ENCODE measurements at places on chromosomes 6 and 20.

DNA sequence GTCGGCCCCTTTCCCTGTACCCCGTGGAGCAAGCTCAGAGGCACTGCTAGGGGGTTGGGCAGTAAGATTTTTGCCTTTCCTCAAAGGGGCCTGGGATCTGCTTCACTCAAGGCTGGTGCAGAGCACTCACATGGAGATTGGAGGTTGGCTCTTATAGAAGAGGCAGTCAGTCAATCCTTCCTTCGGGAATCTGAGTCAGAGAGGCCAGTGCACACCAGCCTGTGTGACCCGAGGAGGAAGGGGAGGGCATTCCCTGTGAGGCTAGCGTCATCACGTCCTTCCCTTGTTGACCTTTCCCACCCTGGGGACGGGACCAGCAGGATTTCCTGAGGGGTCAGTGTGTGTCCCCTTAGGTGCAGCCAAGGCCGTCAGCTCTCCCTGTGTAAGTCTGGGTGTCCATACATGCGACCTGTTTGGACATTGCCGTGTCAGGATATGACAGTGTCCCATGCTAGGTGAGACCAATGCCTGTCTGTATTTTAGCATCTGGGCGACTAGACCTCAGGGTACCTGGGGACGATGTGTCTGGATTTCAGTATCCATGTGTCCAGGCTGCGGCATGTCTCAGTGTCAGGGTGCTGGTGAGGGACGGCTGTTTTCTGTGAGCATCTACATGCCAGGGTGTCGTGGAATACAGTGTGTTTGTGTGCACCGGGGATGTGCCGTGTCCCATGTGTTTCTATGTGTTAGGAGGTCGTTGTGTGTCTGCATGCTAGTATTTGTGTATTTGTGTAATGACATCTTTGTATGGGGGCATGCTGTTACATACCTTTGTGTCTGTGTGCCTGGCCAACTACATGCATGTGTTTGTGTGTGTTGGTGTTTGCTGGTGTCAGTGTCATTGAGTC, 2.8 kb upstream of the ZNF512B start:
- no peak for DNase-seq

DNA sequence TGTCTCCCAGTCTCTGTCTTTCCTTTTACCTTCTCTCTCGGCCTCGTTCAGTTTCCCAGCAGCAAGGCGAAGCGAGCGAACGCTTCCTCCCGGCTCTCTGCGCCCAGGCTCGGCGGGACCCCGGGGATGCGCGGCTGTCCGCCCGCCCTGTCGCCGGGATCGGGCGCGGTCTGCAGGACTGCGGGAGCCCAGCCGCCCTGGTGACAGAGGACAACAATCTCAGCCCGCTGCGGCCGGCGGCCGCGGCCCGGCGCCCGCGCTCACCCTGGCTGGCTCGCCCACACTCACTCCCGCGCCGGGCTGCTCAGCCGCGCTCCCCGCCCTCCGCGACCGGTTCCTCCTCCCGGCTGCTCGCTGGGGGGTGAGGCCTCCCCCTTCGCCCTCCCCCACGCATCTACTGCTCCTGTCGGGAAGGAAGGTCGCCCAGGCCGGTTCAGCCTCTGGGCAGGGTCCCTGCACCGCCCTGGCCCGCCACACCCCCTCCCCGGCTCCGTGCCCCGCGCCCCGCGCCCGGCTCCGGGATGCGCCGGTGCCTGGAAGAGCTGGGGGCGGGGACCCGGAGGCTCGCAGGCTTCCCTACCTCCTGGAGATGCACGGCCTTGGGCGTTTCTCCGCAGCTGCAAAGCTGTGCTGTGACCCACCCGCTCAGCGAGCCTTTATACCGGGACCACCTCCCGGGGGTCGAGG, 410 bp downstream of the SYNE1 start:
- DNase-seq, result peak; percentile 29

- DNase-seq, result no peak
Measured at GRCh38 chr6:45072016-45072415, 256.1 kb upstream of the RUNX2 start.

GRCh38 chr6:12504325-12504966, 212.1 kb upstream of the PHACTR1 start:
- DNase-seq, result no peak

DNA sequence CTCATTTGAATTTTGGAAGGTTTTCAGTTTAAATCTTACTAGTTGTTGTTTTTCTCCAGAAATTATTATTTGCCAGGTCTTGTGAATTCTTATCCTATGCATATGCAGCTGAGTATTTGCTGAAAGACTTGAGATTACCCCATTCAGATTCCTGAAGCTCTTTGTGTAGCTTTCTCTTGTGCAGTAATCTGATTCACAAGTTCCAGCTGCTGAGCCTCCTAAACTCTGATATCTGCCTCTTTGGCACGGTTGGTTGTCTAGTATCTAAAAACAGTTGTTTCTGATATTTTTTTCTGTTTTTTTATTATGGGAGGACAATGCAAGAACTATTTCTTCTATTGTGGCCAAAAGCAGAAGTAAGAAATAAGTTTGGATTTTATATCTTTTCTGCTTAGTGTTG, 863.9 kb upstream of the MANEA start:
- DNase-seq, result peak; percentile 50

DNA sequence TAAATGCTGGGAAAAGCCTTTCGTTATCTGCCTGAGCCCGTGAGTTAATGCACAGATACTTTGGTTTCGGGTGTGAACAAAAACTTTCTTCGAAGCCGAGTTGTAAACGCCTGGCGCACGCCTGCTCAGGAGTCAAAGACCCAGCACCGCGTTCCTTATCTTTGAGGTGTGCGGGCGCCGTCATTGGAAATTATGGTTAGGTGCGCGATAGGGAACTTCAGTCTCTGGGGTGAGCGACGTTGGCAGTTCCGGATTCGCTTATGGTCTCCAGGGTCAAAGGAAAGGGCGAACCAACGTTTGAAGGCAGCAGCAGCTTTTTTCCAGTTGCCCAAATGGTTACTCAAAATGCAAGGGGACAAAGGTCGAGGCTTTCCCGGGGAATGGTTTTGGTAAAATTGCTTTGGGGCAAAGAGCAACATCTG, 853 bp downstream of the SLC22A3 start:
- no peak for DNase-seq

GRCh38 chr6:14930366-14930989, 315.4 kb upstream of the JARID2 start:
- no peak for DNase-seq

DNA sequence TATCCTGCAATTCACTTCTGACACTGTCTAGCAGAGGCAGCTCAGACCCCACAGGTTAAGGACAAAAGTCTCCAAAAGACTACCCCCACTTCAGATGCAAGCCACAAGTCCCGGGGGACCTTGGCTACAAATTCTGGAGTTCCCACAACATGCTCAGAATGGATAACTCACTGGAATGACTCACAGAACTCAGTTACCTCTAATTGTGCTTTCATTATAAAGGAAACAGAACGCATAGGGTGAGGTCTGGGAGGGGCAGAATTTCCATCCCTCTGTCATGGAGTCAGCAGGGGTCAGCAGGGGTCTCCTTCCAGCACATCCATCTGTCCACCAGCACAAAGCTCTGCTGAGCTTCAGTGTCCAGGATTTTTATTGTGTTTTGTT, 184.2 kb downstream of the CDH4 start:
- DNase-seq, result no peak

GRCh38 chr20:17227669-17228623, 1.1 kb downstream of the PCSK2 start:
- peak; percentile 18 for DNase-seq

- DNase-seq, result peak; percentile 47
Measured at GRCh38 chr6:69719602-69720193, 77.1 kb downstream of the LMBRD1 start.

- no peak for DNase-seq
Measured at GRCh38 chr6:71334768-71335167, 46.2 kb downstream of the OGFRL1 start.

DNA sequence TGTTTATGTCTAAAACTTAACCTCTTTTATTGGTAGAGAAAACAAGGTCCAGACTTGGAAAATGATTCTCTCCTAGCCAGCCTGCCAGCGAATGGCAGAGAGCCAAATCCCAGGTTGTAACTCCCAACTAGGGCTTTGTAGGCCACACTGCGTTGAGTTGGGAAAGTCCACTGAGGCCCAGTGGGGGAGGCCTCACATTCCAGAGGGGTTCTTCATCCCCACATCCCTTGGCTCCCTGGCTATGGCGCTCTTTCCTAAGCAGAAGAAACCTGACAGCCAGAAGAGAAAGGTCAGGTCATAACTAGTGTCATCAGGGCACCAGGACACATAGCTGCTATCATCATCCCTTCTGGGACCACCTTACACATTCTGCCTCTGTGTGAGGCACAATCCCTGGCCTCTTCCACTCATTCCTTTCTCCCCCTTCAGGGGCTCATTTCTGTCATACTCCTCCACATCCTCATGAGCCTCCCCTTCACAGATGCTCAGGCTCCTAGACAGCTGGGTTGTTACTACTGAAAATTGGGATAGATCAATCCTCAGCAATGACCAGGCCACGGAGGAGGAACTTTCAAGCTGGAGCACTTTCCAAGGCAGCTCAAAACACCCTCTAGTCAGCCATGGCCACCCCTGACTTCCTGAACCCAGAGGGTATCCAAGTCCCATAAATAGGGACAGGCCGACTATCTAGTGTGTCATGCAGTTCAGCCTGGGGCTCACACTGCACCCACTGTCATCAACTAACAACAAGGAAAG, 48.6 kb downstream of the TCP11 start:
- no peak for DNase-seq

DNA sequence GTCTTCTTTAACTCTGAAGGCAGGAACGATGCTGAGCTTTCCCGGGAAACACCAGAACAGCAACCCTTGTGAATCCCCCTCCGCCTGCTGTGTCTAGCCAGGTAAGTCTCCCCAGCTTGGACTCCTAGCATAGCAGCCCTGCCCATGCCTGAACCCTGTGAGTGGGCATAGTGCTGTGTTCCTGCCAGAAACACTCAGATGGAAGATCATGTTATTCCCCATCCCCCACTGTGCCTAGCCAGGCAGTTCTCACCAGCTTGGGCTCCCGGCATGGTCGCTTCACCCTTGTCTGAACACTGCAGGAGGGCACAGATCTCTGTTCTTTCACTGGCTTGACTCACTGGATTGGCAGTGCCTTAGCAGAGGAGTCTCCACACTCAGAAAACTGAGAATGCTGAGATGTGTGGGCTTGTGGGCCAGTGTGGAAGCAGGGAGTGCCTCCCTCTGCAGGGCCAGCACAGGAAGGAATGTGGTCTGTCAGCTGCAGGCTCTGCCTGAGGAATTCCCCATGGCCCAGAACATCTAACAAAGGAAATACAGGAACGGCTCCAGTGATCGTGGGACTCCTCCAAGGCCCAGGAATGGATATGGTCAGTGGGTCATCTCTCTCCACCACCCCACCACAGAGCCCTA, 440.1 kb upstream of the ADGRB3 start:
- DNase-seq, result no peak

DNA sequence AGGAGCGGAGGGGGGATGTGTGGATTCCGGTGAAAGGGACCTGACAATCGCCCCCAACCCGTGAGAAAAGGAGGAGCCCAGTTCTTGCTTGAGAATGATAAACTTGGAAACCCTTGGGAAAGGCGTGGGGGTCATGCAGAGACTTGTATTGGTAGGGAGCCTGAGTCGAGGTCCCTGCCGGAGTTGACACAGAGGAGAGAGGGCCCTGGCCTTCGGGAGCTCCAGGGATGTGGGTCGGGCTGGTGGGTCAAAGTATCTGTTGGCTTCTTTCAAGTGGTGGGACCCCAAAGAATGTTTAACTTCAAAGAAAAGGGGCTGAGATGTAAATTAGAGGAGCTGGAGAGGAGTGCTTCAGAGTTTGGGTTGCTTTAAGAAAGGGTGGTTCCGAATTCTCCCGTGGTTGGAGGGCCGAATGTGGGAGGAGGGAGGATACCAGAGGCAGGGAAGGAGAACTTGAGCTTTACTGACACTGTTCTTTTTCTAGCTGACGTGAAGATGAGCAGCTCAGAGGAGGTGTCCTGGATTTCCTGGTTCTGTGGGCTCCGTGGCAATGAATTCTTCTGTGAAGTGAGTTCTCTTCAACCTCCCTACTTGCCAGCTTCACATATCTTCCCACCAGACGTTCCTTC, 571 bp downstream of the CSNK2B start:
- DNase-seq, result no peak

DNA sequence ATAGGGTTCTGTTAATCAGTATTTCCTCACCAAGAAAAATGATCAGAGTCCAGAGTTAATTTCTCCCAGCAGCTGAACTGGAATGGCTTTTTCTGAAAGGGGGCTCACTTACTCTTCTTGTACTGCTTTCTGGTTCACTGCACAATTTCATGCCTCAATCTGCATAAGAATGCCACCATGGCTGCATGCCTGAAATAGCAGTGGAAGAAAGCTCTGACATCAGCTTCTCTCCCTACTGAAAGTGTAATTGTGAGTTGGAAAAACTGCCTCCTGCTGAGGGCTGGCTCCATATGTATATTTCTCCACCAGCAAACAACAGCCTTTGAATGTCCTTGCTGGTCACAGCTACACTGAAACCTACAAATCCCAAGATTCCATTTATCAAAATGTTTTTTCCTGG, 1027.2 kb upstream of the GJE1 start:
- DNase-seq, result no peak

DNA sequence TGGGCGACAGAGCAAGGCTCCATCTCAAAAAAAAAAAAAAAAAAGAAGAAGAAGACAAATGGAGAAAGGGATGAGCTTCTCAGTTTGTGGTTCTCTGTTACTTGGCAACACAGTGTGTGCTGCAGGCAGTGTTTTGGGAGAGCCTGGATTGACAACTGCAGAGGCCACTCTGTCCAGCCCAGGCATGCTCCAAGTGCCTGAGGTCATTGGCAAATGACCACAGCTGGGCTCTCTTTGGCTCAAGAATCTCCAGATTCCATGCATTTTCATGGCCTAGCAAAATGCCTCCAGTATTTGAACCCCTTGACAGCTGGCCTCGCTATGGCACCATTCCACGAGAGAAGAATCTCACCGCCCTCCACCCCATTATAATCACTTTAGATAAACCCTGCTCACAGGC, 126.2 kb downstream of the ANKRD60 start:
- DNase-seq, result peak; percentile 56

DNA sequence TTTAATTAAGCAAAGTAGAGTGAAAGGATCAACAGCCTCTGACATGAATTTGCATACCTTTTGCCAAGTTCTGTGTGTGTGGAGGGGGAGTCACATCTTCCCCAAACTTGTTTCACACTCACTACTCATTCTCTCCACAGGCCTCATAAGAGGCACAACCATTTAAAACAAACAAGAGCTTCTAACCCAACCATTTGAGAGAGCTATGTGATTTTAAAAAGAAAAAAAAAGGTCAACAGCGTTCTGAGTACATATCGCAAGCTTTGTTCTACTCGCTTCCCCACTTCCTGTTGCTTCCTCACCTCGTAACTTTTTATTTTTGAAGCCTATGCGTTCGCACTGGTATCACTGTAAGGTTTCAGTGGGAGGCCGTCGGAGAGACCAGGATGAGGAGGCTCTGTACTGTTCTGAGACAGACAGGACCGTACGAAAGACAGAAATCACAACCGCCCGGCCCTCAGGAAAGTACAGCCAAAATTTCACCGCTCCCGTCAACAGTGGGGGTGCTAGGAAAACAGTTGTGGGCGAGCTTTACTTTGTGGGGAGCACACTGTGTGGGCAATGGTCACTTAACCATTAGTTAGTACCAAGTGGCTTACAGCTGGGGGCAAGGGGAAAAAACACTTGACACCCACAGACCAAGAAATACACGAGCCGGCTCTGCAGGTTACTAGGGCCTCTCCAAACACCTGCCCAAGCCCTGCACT, 61.3 kb downstream of the TRERF1 start:
- no peak for DNase-seq

- DNase-seq, result peak; percentile 64
Measured at GRCh38 chr20:47349365-47350180, 6.9 kb downstream of the ZMYND8 start.
